ENCODE measurements at places on chromosomes 1 and 21.

DNA sequence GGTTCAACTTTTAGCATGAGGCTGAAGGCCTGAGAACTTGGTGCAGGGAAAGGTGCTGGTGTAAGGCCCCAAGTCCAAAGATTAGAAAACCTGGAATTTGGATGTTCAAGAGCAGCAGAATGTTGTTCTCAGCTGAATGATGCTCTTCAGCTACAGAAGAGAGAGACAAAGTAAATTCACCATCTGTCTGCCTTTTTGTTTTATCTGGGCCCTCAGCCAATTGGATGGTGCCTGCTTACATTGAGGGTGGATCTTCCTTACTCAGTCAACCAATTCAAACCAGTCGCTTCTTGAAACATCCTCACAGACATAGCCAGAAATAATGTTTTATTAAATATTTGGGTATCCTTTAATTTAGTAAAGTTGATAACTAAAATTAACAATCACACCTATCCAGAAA, 748.2 kb upstream of the ADAMTS5 start:
- no peak for DNase-seq

DNA sequence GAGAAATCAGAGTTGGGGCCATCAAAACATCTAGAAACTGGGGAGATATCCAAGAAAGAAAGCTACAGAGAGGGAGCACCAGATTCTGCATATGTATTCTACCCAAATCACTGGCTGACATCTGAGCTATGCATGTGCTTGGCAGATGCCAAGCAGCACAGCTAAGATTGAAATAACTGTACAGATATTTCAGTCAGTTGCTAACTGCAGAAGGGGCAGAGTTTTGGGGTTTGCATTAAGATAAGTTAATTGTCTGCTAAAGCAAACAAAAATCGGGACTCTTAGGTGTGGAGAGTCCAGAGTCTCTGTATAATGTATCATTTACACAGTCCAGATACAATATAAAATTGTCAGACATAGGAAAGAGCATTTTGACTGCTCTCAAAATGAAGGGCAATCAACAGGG, 437.1 kb downstream of the PTBP2 start:
- no peak for DNase-seq

GRCh38 chr1:8663915-8664329, 153.5 kb downstream of the RERE start:
- DNase-seq: no peak

DNA sequence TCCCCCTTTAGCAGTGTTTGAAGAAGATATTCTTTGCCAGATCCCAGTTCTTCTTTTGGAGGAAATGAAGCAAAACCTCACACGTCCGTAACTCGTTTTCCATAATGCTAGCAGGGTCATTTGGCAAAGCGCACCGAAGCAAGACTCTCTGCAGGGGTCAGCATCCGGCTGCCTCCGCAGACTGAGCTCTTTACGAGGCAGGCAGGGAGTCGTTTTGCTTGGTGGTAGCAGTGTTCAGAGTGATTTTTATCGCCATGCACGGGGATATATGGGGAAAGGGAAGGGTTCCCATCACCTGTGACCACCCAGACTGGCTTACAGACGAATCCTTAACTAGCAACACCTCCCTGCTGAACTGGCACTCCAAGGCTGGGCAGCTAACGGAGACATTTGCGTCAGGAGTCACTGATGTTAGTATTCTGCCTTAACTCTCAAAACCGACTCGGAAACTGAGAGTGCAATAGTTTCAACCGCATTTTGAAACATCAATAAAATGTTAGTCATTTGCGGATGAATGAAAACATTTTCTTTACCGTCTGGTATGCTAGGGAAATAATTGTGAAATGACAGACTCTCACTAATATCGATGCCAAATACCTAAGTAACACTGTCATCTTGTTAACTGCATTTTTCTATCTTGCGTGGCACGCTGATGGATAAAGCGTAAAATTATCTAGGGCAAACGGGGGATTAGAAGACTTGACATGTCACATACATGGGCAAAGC, 2.2 kb upstream of the NEGR1 start:
- peak; percentile 64 for DNase-seq

DNA sequence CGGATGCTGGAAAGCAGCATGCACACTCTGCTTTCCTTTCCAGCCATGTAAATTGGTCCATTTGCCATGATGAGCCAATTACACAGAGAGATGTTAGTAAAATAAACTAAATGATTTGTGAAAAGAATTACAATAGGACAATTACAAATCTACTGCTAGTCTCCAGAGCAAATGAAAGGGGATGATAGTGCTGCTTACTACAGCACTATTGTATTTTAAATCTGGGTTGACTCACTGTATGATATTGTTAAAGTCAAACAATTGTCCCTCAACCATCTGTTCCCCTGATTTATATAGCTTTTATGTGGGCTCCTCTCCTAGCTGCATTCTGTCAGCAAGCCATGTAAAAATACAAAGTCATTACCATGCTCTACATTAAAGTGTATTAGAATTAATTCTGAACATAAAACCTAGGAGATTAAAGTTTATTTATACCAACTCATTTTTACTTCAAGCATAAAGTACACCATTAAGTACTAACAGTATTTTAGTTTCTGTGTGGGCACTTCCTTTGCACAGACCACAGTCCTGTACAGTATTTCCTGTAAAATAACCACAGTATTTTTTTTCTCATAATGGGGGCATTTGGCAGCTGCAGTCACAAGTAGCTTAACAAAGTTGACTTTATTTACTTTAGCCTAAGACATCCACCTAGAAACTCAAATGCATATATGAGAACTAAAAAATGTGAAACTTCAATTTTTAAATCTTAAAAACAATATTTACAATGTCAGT, 135.8 kb downstream of the VAV3 start:
- no peak for DNase-seq

- no peak for DNase-seq
Measured at GRCh38 chr21:40349591-40349990, 482.4 kb downstream of the PCP4 start.

DNA sequence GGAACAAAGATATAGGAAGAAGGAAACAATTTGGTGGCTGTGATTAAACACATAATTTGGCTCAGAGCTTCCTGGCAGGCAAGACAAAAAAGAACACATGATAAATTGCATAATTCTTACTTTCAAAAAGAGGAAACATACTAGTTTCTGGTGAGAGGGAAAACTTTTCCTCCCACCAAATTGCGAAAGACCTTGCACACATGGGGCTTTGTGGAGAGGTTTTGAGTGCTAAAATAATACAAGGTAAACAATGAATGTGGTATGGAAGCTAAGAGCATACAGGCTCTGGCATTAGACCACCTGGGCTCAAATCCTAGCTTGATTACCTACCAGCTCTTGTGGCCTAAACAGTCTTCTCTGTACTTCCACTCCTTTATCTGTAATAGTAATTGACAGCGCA, 140.2 kb upstream of the HOOK1 start:
- no peak for DNase-seq

DNA sequence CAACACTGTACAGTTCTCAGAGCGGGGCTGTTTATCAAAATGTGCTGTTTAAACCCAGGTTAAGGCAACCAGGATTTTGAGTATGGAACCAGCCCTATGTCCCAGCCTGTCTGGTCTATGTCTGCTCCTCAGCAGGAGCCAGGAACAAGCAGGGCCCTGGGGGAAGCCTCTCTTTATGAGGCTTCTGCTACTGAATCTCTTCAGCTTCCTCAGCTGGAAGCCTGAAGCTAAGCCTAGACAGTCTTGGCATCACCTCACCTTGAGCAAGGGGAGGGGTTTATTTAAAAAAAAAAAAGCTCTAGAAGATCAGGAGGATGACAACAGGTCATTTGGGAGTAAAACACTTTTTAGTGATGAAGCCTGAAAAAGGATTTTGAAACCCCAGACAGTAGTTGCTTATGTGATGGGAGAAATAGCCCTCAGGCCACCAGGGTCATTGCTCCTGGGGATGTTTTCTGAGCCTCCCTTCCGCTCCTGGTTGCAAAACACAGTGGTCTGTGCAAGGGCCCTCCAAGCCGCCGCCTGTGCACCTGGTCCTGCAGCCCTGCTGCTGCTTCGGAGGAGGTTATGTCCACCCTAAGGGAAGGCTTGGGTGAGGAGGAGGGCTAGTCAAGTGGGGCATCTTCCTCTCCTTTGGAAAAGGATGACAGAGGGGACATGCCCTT, 21.8 kb upstream of the GRHL3 start:
- DNase-seq: no peak

- no peak for DNase-seq
Measured at GRCh38 chr1:175232335-175232734, 39.8 kb upstream of the KIAA0040 start.

- DNase-seq: no peak
Measured at GRCh38 chr1:7513081-7513480, 258.0 kb upstream of the VAMP3 start.

DNA sequence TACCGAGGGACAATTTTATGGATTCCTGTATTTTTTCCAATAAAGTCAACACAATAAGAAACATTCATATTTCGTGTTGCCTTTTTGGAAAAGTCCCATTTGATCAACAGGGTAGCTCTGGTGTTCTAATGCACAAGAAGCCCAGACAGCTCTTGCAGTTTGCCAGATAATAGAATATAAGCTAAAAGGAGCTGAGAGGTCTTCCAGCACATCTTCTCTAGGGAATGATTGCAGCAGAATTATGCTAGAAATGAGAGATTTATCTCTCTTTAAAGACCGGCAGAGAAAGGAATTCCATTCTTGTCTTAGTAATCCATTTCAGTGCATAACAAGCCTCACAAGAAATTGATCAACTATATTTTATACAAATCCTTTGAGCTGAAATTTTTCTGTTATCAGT, 25.0 kb upstream of the DDX59 start:
- DNase-seq: no peak

- peak; percentile 59 for DNase-seq
Measured at GRCh38 chr1:101198842-101199636, 37.8 kb upstream of the S1PR1 start.

- no peak for DNase-seq
Measured at GRCh38 chr1:234975122-234975940, 153.3 kb downstream of the TOMM20 start.

- no peak for DNase-seq
Measured at GRCh38 chr1:61078618-61079295, 3.6 kb upstream of the NFIA start.

GRCh38 chr1:3788756-3789420, 7.4 kb downstream of the LRRC47 start:
- DNase-seq: no peak

DNA sequence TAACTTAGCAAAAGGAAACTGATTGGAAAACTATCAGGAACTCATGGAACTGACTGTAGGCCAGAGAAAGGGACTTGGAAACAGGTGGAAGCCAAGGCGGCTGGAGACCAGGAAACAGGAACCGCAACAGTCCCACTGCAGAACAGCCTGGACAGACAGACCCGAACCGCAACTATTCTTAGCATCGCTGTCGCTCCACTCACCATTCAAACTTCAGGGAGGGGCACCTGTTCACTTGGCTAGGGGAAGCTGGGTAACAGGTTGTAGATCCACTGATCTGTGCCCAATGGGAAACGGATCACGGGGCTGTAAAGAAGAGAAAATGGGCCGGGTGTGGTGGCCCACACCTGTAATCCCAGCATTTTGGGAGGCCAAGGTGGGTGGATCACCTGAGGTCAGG, 61.9 kb downstream of the CLSTN1 start:
- DNase-seq: no peak

- DNase-seq: no peak
Measured at GRCh38 chr1:205532026-205532898, 27.8 kb downstream of the CDK18 start.

DNA sequence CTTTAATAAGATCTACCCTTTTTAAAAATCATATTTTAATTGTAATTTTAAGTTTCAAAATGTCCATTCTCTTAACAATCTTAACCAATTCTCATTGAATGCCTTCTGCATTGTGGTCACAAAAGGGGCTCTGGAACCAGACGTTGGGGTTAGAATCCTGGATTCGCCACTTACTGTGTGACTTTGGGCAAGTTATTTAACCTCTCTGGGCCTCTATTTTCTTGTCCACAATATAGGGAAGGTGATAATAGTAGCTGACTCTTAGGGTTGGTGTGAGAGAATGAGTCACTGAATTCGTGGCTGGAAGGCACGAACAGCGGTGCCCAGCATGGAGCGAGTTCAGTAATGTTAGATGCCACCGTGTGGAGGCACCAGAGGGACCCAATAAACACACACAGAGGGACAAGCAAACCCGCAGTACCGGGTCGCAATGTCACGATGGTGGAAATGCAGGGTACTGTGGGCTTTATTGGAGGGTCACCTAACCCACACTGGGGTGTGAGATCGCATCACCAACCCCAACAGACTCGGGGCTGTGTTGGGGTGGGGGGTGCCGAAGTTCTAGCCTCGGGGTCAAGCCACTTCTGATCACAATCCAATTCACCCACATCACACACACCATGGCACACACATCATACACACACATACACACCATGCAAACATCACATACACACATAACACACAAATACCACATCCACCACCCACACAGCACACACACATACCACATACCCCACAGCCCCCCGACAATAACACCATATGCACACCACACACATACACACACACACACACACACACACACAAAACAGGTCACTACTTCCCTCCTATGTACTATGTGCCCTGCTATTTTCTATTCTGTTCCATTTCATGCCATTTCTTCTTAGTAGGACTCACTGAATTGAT, 27.0 kb upstream of the IFNAR2 start:
- DNase-seq: no peak

DNA sequence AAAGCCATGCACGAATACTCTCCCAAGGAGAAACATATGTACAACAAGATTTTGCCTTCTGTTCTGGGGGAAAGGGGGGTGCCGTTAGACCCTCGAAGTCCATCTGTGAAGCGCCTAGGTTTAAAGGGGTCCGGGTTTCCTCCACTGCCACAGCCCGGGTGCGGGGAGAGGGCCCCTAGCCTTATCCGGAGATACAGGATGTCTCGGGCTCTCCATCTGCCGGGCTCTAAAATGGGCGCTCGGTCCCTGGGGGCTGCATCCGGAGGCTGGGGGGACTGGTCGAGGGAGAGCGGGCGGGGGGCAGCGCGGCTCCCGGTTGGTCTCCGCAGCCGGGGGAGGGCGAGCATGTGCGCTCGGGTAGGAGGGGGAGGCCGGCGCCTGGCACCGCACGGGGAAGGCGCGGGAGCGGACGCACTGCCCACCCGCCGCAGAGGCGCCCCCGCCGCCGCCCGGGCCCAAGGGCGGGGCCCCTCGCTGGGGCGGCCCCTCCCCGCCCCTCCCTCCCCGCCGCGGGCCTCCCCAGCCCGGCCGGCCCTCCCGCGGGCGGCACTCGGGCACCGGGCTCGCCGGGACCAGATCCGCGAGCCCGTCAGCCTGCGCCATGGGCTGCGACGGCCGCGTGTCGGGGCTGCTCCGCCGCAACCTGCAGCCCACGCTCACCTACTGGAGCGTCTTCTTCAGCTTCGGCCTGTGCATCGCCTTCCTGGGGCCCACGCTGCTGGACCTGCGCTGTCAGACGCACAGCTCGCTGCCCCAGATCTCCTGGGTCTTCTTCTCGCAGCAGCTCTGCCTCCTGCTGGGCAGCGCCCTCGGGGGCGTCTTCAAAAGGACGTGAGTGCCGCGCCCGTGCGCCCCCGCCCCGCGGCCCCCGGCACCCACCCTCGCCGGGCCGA, 63.1 kb downstream of the ELK4 start:
- DNase-seq: no peak
